Kidney (tissue), 22 donors: ENCODE measurements at places on chromosomes 5 and 9. TPM values are rescaled to one million over a fixed set of nuclear protein-coding genes. Genes with fewer than 3 reads are reported as not detected.

TRIM52 gene
- 18.4 TPM for total RNA-seq

DNA sequence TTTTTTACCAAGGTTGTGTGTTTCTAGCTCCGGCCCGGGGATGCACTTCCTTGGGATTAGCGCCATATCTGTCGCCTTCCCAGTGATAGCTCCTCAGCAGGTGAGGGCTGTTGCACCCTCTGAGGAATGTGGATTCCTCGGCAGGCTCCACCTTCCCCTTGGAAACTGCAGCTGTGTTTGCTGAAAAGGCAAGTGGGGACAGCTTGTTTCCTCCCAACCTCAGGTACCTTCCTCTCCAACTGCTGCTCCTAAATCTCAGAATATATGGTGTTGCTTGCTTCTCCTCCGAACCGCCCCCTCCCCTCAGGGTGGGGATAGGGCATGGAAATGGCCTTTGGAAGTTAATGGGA, 1.3 kb downstream of the SLC1A1 start:
- no peaks in the 10 kb centered on the region for H3K36me3 ChIP-seq
- no peaks in the 10 kb centered on the region for H3K4me1 ChIP-seq
- DNase-seq = peak; percentile 49
- H3K27ac ChIP-seq = peak overlapping the region; percentile 57
- peak overlapping the region; percentile 70 for H3K4me3 ChIP-seq
- H3K27me3 ChIP-seq = no peaks in the 10 kb centered on the region

CDKN2B gene
- total RNA-seq = 1.8 TPM

DNA sequence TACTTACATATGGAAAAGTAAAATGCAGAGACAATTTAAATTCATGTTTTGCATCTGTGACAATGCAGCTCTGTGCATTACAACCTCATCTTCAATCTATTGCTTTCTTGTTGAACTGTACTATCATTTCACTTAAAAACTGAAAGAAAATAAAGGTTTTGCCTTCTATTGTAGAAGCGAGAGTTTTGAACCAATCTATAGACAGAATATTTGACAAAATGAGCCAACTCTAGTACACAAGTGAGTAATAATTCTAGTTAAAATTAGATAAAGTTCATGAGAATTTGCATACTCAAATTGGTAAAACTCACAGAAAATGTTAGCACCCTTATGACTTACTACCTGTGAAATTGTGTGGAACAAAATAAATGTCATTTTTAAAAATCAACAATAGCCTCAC, 123.7 kb downstream of the EDIL3 start:
- no peak overlapping the region for H3K4me3 ChIP-seq
- H3K4me1 ChIP-seq = no peaks in the 10 kb centered on the region
- no peak overlapping the region for H3K27ac ChIP-seq
- H3K27me3 ChIP-seq = no peaks in the 10 kb centered on the region

DNA sequence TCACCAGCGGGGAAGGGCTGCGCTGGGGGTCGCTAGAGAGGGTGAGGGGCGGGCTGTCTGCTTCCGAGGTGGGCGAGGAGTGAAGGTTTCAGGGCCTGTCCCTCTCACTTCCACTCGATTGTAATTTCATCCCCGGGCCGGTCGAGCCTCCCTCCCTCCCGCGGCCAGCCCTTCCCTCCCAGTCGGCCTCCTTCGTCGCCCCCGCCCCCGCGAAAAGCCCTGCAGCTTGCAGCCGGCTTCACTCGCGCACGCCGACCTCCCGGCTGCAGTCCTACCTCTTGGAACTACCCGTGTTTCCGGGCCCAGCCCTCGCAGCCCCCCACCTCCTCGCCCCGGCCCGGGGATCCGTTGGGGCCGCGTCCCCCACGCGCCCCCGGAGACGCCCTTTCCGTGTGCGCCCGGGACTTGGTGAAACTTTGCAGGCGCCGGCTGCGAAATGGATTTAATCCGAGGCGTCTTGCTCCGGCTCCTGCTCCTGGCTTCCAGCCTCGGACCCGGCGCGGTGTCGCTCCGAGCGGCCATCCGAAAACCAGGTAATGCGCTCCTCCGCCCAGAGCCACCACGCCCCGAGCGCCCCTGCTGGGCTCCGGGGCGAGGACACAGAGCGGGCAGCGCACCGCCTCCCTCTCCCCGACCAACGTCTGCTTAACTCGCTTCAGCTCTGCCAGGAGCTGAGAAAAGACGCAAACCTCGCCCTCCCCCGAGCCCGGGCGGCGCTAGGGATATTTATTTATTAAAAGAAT, at the start of gene EGFLAM:
Gene EGFLAM (plus strand): TSS at position 241 of the 743 bp plus-strand sequence. CDS start 196 bp downstream, at position 437.
- no peaks in the 10 kb centered on the region for H3K36me3 ChIP-seq
- H3K4me1 ChIP-seq = no peaks in the 10 kb centered on the region
- DNase-seq = peak; percentile 89

PNPLA7 gene
- total RNA-seq = 9.6 TPM

- H3K4me3 ChIP-seq = no peak overlapping the region
- H3K27ac ChIP-seq = no peak overlapping the region
- H3K27me3 ChIP-seq = no peaks in the 10 kb centered on the region
- DNase-seq = no peak
- no peaks in the 10 kb centered on the region for H3K4me1 ChIP-seq
- no peaks in the 10 kb centered on the region for H3K36me3 ChIP-seq
These were observed 185.8 kb upstream of the CDH6 start for GRCh38 chr5:31007672-31008071.

FOXD4 gene
- total RNA-seq = 0.60 TPM

SFXN1 gene
- total RNA-seq = 35.4 TPM

RNF180 gene
- 23.0 TPM for total RNA-seq

CAVIN4 gene
- 0.13 TPM for total RNA-seq

DNA sequence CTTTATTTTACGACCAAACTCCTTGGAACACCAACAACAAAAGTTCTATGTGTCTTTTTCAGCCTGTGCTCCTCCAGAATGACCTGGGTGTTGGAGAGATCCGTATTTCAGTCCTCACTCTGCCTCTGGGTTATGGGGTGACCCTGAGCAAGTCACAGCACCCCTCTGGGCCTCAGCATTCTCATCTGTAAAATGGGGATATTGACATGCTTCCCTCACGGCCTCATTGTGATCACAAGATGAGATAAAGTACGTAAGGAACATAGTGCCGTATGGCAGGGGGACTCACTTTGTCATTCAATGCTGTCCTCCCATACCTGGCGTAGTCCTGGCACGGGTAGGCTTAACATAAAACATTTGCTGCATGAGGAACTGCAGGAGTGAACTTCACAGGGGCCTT, 123.0 kb upstream of the HAND1 start:
- no peak overlapping the region for H3K27ac ChIP-seq
- no peaks in the 10 kb centered on the region for H3K27me3 ChIP-seq
- no peak for DNase-seq
- no peaks in the 10 kb centered on the region for H3K4me1 ChIP-seq
- H3K4me3 ChIP-seq = no peak overlapping the region

DNA sequence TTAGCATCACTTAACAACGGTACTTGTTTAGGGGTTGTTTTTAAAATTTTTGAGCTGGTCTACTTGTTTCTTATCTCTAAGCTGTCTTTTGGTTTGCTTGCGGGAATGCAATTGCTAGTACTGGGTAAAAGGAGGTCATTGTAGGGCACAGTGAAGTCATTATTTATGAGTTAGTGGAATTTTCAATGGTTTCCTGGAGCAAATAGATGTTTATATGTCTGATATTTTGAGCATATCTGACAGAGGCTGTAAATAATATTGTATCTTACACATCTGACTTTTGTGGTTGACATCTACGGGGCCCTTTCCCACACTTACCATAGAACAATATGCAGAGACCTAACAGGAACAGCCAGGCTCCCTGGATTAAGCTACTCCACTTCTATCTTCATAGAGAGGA, 90.4 kb upstream of the IL6ST start:
- H3K27ac ChIP-seq = peak overlapping the region; percentile 3
- DNase-seq = no peak
- H3K4me1 ChIP-seq = no peaks in the 10 kb centered on the region
- H3K36me3 ChIP-seq = no peaks in the 10 kb centered on the region
- no peak overlapping the region for H3K4me3 ChIP-seq

- H3K27me3 ChIP-seq = no peaks in the 10 kb centered on the region
- H3K36me3 ChIP-seq = no peaks in the 10 kb centered on the region
These were observed 82.9 kb downstream of the CACNA1B start for GRCh38 chr9:137960496-137960895.

DNA sequence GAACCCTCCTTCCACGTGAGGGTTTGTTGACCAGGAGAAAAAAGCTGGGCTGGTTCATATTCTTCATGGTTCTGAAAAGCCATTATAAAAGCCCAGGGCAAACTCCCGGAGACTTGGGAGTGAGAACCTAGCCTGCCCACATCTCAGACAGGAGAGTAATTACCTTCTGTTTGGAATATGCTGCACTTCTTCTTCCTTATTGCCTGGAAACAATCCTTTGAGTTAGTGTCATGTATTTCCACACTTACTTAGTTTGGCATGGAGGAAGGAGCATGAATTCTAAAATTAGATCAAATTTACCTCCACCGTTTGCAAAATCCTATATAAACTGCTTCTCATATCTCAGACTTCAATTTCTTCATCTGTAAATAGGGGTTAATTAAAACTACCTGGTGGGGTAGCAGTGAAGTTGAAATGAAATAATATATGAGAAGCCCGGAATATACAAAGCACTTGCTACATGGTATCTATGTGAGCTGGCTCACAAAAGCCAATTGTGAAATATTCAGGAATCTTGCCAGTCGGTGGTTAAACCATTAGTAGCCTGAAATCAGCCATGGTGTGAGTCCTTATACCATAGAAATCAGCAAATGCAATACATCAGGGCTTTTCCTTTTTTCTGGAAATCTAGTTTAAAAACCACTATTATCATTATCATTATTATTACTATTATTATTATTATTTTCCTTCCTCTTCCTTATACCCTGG, 140.0 kb upstream of the RAD23B start:
- no peaks in the 10 kb centered on the region for H3K27me3 ChIP-seq
- H3K27ac ChIP-seq = no peak overlapping the region
- no peaks in the 10 kb centered on the region for H3K4me1 ChIP-seq
- no peak overlapping the region for H3K4me3 ChIP-seq
- no peaks in the 10 kb centered on the region for H3K36me3 ChIP-seq
- DNase-seq = no peak

- no peaks in the 10 kb centered on the region for H3K27me3 ChIP-seq
- H3K36me3 ChIP-seq = no peaks in the 10 kb centered on the region
- no peak overlapping the region for H3K27ac ChIP-seq
- peaks cover 8% of the 10 kb centered on the region for H3K4me1 ChIP-seq
- no peak overlapping the region for H3K4me3 ChIP-seq
These were observed 29.8 kb downstream of the PIK3R1 start for GRCh38 chr5:68245319-68245718.
